ENCODE measurements at places on chromosomes 3 and 15. TPM values are rescaled to one million over a fixed set of nuclear protein-coding genes. Genes with fewer than 3 reads are reported as not detected.
A peak's percentile ranks its signal among the peaks of the same experiment; 100 is the strongest.

DNA sequence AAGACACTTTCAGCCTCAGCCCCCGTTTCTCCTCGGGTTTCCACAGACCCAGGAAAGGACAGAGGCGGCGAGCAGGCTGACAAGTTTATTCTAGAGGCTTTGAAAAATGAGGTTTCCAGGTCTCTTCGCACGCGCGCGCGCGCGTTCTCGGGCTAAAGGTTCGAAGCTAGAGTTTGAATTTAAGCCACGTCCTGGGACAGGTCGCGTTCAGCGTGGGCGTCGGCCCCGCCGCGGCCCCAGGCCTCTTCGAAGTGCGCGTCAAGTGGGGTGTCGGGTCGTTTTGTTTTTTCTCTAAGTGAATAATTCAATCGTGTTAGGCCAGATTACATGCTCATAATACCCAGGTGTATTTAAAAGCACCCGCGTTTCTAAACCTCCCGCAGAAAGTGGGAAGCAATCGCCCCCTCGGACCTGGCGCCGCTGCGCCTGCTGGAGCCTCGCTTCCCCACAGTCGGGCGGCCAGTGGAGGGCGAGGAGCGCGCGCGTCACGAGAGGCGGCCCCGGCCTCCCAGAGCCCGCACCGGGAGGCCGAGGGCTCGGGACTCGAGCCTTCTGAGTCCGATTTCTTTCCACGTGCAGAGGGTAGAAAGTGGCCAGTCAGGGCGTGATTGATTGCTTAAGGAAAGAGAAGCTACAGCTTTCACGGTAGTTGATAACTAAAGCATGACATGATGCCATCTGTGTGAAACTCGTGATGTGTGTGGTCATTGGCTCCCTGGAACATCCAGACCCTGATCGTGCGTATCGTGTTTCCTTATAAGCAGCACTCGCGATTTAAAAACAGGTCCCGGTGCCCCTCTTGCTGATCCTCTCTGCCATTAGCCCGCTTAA is 15.8 kb upstream of the SOX2 start:
- H3K27ac ChIP-seq, result no peak overlapping the region
- no peak for DNase-seq
- H3K27me3 ChIP-seq, result peaks cover 56% of the 10 kb centered on the region

GRCh38 chr15:61644550-61644949 is 415.4 kb upstream of the RORA start:
- H3K27me3 ChIP-seq, result peaks cover 33% of the 10 kb centered on the region
- peaks cover 6% of the 10 kb centered on the region for H3K4me1 ChIP-seq
- H3K27ac ChIP-seq, result no peak overlapping the region
- no peak for DNase-seq

GRCh38 chr15:70586241-70586640 is 177.1 kb downstream of the UACA start:
- H3K4me1 ChIP-seq, result peaks cover 8% of the 10 kb centered on the region
- no peaks in the 10 kb centered on the region for H3K36me3 ChIP-seq
- peak overlapping the region; percentile 52 for H3K4me3 ChIP-seq
- H3K27ac ChIP-seq, result no peak overlapping the region
- peaks cover 3% of the 10 kb centered on the region for H3K27me3 ChIP-seq
- DNase-seq, result peak; percentile 28

UMPS gene
- 35.9 TPM for total RNA-seq

GRCh38 chr3:183375337-183375736 is 53.1 kb downstream of the MCF2L2 start:
- H3K27me3 ChIP-seq, result no peaks in the 10 kb centered on the region
- no peak for DNase-seq
- no peaks in the 10 kb centered on the region for H3K4me1 ChIP-seq
- no peak overlapping the region for H3K27ac ChIP-seq
- no peak overlapping the region for H3K4me3 ChIP-seq

COX17 gene
- total RNA-seq, result 18.1 TPM

Measured in mesothelial cell of epicardium (in vitro differentiated cells).